ENCODE measurements at places on chromosomes 12 and 14. TPM values are rescaled to one million over a fixed set of nuclear protein-coding genes. Genes with fewer than 3 reads are reported as not detected.

DNA sequence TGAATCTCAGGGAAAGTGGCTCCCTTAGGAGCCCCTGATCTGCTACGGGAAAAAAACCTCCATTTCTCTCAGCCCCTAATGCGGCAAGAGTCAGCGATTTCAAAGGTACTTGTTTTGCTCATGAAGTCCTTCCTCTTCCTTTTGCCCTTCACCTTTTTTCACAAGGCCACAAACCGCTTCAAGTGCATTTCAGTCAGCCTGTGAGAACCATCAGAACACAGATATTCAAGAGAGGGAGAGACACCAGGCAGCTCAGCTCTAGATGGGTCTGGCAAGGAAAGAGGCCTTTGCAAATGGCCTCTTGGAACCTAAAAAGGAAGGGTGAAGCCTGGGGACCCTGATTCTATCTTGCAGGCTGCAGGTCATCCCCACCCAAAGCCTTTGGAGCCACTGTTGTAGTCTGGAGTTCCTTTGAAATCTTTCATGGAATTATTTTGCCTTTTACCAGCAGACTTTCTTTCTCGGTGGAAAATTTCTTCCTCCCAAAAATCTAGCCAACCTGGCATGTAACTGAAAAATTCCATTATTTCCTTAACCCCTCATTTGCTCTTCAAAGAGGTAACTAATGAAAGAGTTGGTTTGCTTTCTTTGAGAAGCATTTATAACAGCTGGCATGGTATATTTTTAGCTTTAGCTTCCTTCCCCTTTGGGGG, 145.0 kb downstream of the SAMD4A start:
- no peak for DNase-seq

DNA sequence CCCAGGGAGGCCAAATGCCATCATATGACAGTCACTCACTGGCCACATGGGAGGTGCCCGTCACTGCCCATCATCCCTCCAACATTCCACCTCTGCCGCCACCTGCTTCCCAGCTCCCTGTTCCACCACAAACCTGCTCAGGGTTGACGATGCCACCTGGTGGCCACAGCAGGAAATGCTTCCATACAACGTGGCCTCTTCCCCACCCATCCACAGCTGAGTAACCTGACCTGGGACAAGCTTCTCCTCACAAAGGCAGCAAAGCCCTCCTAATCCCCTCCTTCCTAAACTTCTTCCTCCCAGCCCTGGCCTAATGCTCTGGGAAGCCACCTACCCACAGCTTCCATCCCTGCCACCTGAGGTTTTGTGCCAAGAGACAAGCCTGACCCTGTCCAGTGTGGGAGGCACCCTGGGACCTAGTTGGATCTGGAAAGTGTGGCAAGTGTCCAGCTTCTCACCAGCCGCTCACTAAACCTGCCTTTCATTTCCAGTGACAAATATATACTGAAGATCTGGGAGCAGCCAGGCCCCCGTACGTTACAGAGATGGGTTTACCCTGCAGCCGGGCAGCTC, 4.3 kb downstream of the DEGS2 start:
- DNase-seq = peak; percentile 43

GRCh38 chr14:67413806-67414769, 2.1 kb upstream of the PLEK2 start:
- peak; percentile 63 for DNase-seq

GRCh38 chr12:102955926-102956737, 1.3 kb upstream of the ASCL1 start:
- DNase-seq = no peak

GRCh38 chr12:24754690-24755638, 193.9 kb downstream of the BCAT1 start:
- no peak for DNase-seq

DNA sequence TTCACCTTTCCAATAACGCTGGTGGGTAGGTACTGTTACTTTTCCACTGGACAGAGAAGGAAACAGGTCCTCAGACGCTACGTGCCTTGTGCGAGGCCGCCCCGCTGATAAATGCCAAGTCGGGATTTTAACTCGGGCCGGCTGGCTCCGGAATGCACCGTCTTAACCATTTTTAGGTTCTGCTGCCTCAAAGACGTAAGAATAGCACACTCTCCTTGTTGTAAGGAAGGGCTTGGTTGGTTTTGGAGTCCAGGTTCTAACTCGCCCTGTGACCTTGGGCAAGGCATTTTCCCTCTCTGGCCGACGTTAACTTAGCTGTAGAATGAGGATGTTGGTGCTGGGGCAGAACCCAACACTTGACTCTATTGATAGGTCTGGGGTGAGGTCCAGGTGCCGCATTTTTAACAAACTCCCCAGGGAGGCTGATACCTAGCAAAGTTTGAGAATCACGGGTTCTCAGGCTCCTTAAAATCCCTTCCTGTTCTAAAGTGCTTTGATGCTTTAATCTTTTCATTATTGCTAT, 814 bp downstream of the ANKRD13A start:
- no peak for DNase-seq

DNA sequence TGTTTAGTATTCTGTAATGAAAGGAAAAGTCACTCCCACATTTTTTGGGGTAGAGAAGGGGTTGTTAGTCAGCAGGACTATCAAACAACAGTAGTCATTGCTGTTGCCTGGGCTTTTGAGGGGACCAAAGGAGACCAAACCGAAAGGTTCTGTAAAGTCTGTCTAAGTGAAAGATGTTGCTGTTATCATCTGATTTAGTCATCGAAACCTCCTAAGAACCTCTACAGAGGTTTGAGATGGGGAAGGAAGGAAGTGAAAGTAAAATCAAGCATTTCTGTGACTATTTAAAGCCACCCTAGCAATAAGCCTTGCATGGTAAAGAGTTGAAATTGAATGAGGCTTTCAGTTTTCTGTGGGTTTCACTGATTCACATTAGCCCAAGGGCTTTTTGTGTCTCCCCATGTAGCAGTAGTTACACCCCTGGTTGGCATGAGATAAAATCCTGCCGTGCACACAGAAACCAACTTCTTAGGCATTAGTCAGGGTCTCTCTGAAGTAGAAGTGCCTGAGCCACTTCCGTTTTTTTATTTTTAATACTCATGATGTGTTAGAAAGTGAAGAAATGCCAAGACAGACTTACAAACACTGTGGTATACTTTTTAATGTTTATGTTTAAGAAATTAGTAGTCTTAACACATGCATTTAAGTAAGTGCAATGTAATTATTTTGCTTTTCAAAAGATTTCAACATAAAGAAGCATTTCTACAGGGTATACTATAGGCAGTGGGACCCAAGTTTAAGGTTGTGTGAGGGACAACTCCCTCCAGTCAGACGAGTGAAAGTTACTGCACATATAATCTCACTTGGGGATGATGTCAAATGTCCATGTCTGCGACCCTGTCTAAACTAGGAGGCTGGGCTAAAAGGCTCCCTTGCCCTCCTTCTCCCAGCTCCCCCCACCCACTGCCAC, 50.4 kb downstream of the DYRK2 start:
- peak; percentile 62 for DNase-seq

DNA sequence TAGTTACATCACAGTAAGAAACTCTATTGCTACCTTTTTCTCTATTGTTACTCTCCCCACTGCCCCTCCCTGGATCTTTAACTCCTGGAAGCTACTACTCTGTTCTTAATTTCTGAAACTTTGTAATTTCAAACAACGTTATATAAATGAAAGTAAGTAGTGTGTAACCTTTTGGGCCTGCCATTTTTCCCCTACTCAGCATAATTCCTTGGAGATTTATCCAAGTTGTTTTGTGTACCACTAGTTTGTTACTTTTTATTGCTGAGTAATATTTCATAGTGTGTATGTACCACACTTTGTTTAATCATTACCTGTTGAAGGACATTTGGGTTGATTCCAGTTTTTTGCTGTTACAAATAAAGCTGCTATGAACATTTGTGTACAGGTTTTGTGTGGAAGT, 37.9 kb downstream of the ASCL1 start:
- DNase-seq = no peak

GRCh38 chr12:108666401-108666881, 32.7 kb upstream of the SELPLG start:
- DNase-seq = no peak

DNA sequence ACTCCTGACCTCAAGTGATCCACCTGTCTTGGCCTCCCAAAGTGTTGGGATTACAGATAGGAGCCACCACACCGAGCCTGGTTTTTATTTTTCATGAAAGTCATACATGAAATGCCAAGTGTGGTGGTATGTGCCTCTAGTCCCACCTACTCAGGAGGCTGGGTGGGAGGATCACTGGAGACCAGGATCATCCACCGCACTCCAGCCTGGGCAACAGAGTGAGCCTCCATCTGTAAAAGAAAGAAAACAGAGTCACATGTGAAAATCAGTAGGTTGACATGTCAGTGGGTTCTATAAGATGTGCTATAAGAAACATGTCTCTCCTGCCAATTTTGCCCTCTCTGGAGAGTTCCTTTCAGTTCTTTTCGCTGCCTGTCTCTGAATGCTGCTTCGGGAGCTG, 28.2 kb downstream of the ANKRD9 start:
- DNase-seq = no peak

DNA sequence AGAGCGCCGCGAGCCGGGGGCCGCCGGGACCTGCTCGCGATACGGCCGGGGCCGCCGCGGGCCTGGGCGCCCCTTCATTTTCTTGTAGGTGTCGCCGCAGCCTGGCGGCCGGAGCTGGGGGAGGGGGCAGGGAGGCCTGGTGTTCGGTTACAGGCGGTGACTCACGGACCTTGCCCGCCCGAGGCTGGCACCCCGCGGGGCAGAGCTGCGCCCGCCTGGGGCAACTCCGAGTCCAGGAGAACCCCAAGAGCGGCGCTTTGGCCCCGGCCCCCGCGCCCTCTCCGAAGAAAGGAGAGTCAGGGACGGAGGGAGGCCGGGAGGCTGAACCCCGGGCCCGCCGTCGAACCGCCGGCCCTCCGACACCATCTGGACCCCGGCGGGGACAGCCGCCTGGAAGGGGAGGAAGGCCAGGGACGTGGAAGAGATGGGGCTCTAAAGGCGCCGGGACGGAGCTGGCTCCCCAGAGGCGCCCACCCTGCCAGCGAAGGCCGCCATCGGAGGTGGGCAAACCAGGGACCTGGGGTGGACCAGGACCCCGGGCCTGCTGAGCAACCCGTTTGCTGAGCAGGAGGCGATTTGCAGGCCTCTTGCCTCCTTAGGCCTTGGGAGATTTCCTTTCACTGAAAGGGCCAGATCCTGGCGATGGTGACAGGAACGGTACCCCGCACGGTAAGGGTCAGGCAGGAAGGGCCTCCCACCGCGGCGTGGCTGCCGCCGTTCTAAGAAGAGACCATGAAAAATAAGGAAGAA, 843 bp upstream of the NUAK1 start:
- DNase-seq = peak; percentile 33

GRCh38 chr14:94175011-94175745, 1.1 kb downstream of the PPP4R4 start:
- no peak for DNase-seq

DNA sequence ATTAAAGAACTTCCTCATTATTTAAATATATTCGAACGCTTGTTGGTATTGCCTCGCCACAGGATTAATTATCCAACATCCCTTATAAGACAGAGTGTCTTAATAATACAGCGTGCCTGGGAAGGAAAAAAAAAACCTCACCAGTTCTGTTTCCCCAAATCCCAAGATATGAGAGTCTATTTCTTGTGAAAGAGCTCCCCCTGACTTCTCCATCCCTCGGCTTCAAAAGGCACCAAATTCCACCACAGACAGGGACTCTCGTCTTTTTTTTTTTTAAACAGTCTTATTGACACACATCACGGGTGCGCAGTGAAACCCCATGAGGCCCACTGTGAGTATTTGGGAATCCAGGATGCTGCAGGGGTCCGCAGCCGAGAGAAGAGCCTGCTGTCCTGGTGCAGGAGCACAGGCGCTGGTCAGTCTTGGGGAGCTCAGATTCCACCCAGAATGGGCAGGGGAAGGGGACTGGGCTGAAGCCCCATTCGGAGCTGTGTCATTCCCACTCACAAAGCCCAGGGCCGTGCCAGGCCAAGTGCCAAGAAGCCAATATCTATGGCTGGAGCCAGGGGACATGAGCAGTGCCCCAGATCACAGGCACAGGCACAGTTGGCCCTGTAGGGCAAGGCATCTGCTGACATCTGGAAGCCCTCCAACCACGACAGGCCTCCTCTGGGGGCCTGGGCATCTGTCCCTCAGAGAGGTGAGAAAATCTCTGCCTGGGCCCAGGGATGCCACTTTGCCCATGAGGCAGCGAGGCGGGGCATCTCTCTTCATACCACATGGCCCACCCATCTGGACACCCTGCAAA, 71.9 kb downstream of the BCL11B start:
- no peak for DNase-seq

- DNase-seq = peak; percentile 29
Measured at GRCh38 chr12:56836800-56837663, 73.9 kb downstream of the HSD17B6 start.

- no peak for DNase-seq
Measured at GRCh38 chr14:98953551-98954348, 318.2 kb downstream of the BCL11B start.

DNA sequence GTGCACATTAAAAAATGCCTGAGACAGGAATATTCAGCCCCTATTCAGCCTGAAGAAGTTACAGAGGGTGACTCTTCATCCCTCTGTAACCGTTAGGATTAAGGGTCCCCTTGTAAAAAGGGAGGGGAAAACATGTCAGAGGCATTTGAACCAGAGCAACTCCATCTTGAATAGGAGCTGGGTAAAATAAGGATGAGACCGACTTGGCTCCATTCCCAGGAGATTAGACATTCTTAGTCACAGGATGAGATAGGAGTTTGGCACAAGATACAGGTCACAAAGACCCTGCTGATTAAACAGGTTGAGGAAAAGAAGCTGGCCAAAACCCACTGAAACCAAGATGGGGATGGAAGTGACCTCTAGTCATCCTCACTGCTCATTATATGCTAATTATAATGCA, 19.9 kb upstream of the MDM1 start:
- no peak for DNase-seq

DNA sequence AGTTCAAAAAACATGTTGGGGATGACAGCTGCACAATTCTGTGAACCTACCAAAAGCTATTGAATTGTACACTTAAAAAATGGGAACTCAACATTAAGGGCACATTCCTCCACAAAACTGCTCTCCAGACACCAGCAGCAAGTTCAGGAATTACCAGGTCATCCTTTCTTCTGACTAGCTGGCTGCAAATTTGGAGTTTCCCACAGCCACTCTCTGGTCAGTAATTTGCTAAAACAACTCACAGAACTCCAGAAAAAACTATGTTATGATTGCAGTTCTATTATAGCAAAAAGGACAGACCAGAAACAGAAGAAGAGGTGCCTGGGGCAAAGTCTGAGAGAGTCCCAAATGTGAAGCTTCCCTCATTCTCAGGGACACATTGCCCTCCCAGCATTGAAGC, 20.1 kb upstream of the PLEKHD1 start:
- no peak for DNase-seq

Gene CLEC14A
- total RNA-seq = not detected

Gene SLC35F4
- total RNA-seq = not detected

Gene C12orf54
- total RNA-seq = not detected

Gene PIWIL1
- not detected for total RNA-seq

Gene KIF5A
- total RNA-seq = 1.7 TPM

Gene TMEM132D
- total RNA-seq = not detected

Gene SSTR1
- total RNA-seq = not detected
